ENCODE measurements at places on chromosomes 3 and 15.

DNA sequence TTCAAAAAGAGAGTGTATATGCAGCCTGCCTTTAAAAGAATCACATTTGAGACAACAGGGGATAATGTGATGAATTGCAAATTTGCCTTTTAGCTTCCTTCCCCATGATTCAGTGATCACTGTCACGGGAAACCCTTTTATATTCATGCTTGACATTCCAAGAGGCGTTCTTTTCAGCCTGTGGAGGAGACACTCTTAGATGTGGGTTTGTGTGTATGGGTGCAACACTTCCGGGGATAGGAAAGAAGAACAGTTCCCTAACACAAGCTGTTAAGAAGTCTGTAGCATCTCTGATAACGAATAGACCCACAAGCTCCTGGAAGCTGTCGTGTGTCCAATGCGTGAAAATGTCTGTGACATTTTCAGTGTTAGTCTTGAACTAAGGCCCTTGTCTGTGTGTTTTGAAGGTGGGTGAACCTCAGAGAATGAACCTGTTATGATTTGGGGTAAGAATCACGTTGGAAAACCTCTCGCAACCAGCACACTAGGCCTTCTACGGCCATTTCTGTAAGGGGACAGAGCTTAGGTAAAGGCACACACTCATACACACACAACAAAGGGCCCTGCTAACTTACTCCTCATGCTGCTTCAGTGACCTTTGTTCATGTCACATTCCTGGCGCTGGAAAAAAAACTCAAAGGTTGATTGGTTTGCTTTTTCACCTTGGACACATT is 229.2 kb upstream of the ST8SIA2 start:
- DNase-seq, result no peak

DNA sequence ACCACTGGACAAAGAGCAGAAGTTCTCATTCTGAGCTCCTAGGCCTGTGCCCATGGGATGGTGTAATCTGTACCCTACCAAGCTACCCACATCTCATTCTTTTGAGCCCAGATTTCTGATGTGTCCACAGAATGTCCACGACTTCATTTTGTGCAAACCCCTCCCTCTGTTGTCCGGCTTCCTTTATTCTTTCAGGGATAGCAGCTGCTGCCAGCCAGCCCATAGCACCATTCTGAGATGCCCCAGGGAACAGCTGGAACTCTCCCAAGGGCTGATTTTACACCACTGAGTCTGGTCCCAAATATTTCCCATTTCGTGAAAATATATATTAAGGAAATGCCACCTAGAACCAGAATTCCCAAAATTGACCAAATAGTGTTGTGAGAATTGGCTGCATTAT is 236.6 kb downstream of the SATB1 start:
- no peak for DNase-seq

GRCh38 chr3:140391061-140391460 is 286.8 kb upstream of the TRIM42 start:
- DNase-seq, result no peak

- no peak for DNase-seq
Observed at GRCh38 chr15:64466408-64467141, 6.2 kb downstream of the ZNF609 start.

- no peak for DNase-seq
Observed at GRCh38 chr3:31648286-31648968, 115.7 kb downstream of the STT3B start.

GRCh38 chr3:175898194-175898593 is 1039.1 kb downstream of the NAALADL2 start:
- no peak for DNase-seq

- DNase-seq, result no peak
Observed at GRCh38 chr15:36186376-36186775, 393.1 kb upstream of the CDIN1 start.

DNA sequence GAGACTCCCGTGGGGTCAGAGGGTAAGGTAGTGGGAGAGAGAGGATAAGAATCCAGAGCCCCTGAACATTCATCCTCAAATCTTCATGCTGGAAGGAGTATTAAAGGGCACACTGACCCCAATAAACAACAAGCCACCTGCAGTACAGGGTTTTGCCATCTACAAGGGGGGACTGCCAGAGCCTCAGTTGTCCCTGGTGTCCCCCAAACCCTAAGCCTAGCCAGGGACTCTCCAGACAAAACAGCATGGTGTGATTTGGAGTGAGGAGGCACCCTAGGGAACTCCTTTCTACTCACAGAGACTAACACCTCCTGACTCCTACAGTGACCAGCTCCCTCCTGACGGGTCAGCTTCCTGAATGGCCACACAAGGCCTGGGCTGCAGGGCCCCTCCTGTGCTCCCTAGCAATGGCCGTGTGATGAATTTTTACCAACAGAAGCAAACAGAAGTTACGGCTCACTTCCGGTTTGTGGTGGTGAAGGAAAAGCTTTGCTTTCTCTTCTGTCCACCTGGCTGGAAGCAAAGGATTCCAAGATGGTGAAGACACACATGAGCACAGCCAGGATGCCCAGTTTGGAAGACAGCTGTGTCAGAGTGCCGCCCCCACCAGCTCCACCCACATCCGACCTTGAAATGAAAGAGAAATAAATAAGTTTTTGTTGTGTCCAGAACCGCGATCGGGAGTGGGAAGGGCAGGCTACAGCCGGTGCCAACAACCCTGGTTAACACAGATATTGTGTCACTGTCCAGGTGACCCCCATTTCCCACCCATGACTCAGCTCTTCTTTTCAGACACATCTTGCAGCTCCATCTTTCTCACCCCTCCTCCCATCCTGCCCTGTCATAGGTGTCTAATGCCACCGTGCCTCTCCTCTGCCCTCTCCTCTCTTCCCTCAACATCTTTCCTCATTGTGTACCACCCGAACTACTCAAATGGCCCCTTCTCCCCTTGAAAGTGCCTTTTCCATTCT is 69.6 kb upstream of the ATP13A3 start:
- peak; percentile 7 for DNase-seq

GRCh38 chr3:47646362-47646761 is 67.7 kb upstream of the CSPG5 start:
- DNase-seq, result no peak

DNA sequence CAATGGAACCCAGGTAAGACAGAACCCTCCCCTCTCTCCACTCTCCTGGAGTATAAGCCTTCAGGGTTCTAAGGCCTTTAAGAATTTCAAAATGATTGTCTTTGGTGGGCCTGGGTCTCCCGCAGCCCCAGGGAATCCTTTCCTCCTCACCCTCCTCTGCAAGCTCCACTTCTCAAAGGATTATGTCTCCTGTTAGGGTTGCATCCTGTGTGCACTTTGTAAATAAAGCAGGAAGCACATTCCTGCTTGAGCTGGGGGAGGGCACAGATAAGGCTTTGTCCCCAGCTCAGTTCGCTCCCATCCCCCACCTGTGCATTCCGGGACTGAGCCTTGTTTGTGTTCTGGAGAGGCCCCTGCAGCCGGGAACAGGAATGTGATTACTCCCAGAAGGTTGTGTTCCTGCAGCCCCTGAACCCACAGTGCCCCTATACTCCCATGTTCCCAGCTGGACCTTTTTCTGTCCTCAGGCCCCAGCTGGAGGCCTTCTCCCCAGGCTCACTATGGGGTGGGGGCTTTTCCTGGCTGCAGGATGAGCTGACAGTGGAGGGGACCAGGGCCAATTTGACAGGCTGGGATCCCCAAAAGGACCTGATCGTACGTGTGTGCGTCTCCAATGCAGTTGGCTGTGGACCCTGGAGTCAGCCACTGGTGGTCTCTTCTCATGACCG is 9.5 kb downstream of the TYRO3 start:
- no peak for DNase-seq

GRCh38 chr3:18723206-18723810 is 298.2 kb upstream of the SATB1 start:
- no peak for DNase-seq
